Naive thymus-derived CD8-positive, alpha-beta T cell (primary cell): ENCODE measurements at places on chromosomes 16 and 17.

GRCh38 chr16:83928341-83929055, 24.5 kb upstream of the OSGIN1 start:
- DNase-seq = no peak

DNA sequence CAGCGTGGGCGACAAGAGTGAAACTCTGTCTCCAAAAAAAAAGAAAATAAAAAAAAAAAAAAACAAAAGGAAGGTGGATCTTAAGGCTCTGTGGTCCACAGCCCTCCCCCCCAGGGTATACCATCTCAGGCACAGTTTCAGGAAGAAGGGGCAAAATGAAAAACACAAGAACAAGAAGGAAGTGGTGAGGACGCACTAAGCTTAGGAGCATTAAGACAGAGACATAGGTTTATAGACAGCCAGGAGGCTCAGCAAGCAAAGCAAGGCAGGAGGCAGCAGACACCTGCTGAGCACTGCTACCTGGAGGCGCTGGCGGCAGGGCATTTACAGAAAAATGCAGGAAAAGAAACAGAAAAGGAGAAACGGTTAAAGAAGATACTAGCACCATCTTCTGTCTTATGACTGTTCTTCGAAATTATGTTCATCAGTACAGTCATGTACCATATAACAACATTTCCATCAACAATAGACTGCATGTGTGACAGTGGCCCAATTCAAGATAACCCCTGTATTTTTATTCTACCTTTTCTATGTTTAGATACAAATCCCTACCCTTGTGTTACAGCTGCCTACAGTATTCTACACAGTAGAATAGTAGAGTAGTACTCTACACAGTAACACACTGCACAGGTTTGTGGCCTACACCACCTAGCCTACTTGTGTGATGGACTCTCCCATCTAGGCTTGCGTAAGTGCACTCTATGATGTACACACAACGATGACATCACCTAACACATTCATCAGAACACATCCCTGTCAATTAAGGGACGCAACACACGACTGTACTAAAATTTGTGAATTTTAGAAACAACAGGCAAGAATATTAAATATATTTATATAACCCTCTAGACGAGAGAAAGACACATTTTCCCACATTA, 62.5 kb downstream of the XPO6 start:
- DNase-seq = peak; percentile 58

- no peak for DNase-seq
These were observed 22.1 kb downstream of the CDK5R1 start for GRCh38 chr17:32508926-32509325.

DNA sequence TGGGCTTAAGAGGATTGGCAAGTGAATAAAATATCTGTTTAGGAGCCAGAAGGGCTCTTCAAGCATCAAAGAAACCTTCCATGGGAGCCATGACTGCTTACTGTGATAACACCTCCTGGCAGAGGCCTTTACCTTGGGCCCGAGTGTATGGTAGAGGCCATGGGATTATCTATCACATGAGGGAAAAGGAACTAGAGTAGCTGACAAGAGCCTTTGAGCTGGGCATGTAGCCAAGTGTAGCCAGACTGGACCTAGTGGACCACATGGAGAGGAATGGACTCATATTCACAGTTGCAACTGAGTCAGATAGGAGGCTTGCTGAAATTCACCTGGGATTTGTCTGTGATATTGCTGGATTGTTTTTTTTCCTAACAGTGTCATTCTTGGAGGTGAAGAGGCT, 276.0 kb upstream of the ZFHX3 start:
- DNase-seq = no peak

GRCh38 chr16:87126403-87127025, 190.7 kb downstream of the C16orf95 start:
- DNase-seq = no peak

- DNase-seq = no peak
These were observed 224.4 kb downstream of the PRKCA start for GRCh38 chr17:66526827-66527226.

DNA sequence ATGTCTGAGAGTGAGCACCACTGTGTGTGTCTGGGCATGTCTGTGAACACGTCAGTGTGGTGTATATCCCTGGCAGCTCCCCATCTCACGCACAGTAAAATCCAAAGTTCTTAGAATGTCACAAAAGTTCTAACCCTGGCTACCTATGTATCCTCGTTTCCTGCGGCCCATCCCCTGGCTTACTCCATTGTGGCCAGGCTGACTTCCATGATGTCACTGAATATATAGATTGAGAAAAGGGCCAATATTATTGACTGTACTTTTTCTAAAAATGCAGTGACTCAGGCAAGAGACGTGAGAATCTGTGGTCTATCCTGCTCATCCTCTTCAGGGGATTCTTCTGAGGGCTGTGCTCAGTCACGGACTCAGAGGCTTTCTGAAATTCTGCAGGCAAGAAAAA, 963 bp upstream of the METTL22 start:
- DNase-seq = no peak

- DNase-seq = no peak
These were observed 38.2 kb downstream of the CMTM4 start for GRCh38 chr16:66658143-66658859.

GRCh38 chr17:79732804-79733691, 2.3 kb downstream of the ENPP7 start:
- no peak for DNase-seq

DNA sequence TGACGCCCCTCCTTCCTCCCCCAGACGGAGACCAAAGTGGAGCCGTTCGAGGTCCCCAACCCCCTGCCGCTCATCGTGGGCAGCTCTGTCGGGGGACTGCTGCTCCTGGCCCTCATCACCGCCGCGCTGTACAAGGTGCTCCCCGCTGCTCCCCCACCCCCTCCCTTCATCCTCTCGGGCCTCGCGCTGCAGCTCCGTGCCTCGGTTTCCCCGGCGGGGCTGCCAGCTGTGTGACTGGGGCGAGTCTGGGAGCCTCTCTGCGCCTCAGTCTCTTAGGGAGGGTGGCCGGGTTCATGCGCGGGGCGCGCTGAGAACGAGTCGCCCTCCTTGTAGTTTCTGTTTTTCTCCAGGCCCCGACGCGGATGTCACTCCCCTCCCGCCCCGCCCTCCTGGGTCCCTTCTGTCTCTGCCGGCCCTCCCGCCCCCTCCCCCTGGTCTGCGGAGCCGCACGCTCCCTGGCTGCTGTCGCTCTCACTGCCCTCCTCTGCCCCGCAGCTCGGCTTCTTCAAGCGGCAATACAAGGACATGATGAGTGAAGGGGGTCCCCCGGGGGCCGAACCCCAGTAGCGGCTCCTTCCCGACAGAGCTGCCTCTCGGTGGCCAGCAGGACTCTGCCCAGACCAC, 23.7 kb upstream of the ITGAX start:
- peak; percentile 31 for DNase-seq
